NCI-H187 treated with DMSO at 0.1 percent for 48 hours (cell line): ENCODE measurements at places on chromosomes 4 and X.
A peak's percentile ranks its signal among the peaks of the same experiment; 100 is the strongest.

DNA sequence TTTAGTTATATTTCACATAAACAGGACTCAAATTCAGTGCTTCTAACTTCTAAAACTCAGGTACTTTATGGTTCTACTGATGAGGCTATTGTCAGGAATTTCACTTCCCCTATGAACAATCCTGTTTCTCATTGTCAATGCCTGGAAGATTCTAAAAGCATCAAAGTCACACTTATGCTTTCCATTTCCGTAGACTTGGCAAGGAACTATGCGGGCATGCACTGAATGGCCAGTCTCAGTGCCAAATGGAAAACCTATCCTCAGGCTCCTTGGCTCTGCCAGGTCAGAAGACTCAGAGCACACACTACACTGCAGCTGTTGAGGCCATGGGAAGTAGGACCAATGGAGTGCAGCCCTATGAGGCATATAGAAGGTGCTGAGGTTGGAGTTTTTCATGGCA lies 97.0 kb upstream of the PTPN13 start:
- DNase-seq = no peak

- DNase-seq = no peak
Measured at GRCh38 chrX:67503004-67503403, 40.8 kb upstream of the AR start.

- no peak for DNase-seq
Measured at GRCh38 chrX:74923942-74924448, 1.3 kb downstream of the NEXMIF start.

DNA sequence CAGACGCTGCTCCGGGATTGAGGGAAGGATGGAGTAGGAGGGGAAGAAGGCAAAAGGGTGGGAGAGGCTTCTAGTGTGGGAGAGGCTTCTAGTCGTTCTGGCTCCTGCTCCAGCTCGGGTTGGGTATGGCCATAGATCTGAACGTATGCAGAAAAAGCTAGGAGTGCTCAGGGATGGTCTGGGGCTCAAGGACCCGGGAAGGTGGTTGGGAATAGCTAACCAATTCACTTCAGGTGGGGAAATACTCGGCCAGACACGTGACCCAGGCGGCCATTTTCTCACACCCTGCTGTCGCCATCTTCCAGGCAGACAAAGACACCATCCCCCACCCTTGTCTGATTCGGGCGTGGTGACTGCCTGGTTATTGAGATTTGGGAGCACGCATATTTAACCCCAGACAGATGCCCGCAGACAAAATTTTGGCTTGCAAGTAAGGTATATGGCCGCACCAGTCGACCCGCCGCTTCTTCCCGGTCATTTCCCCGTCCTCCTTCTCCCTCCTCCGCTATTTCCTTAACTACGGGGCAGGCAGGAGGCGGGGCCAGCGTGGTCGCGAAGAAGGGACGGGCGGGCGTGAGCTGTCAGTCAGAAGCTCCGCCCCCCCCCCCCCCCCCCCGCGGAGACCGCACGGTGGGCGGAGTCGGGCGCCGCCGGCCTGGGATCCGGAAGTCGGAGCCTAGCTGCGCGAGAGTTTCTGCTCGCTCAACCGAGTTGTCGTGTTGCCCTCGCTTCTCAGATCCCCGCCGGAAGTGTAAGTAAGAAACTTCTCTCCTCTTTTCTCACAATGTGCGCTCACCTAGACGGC lies at the start of gene GNL3L:
GNL3L (plus strand) TSS at position 668 of the 805 bp plus-strand sequence. CDS start 2,348 bp downstream, outside the sequence.
- DNase-seq = peak; percentile 59

- no peak for DNase-seq
Measured at GRCh38 chr4:7364979-7365378, 69.8 kb downstream of the PSAPL1 start.

GRCh38 chr4:166195101-166195500 lies 322.1 kb downstream of the TLL1 start:
- no peak for DNase-seq

DNA sequence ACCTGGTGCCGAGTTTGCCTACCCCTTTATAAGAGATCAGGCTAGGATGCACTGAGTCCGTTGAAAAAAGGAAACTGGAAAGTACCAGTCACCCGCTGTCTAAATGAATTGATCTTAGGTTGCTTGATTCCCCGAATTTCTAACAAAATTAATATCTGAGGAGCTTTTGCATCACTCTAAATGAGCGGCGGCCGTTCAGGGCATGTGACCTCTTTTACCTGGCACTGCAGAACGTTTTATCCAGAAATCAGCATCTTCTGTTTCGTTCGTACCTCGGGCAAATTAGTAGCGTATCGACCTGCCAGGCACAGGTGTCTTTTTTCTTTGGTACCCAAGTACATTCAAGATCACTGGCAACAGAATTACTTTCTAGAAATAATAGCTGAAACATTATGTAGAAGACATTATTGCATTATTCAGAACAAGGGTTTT lies 876 bp downstream of the KLHL2 start:
- no peak for DNase-seq
